ENCODE measurements at places on chromosomes 5 and 9.

- no peak for DNase-seq
Measured at GRCh38 chr5:156411-157072, 34.8 kb upstream of the LRRC14B start.

GRCh38 chr5:133840168-133840567 lies 128.3 kb downstream of the C5orf15 start:
- DNase-seq, result no peak

GRCh38 chr9:77944556-77945243 lies 86.9 kb downstream of the GNAQ start:
- no peak for DNase-seq

GRCh38 chr5:172727551-172727950 lies 43.4 kb downstream of the DUSP1 start:
- no peak for DNase-seq

- peak; percentile 49 for DNase-seq
Measured at GRCh38 chr9:134758949-134759607, 117.5 kb downstream of the COL5A1 start.

GRCh38 chr5:172088801-172089200 lies 82.4 kb upstream of the FBXW11 start:
- DNase-seq, result no peak

DNA sequence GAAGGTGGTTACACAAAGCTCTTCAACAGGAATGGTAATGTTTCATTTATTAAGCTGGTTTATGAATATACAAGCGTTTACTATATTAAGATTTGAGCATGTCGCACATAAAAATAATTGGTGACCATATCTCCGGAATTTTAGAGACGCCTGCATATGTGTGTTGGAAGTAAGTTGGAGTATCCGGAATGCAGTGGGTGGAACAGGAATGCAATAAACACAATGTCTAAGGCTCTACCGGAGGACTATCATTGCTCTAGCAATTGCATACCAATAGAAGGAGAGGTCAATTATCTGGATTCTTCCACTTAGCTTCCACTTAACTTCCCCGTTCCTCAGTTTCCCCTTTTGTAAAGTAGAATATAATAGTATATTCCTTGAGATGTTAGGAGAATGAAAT lies 1.1 kb upstream of the CEP78 start:
- peak; percentile 53 for DNase-seq

- DNase-seq, result no peak
Measured at GRCh38 chr9:125633116-125633745, 73.8 kb downstream of the MAPKAP1 start.

DNA sequence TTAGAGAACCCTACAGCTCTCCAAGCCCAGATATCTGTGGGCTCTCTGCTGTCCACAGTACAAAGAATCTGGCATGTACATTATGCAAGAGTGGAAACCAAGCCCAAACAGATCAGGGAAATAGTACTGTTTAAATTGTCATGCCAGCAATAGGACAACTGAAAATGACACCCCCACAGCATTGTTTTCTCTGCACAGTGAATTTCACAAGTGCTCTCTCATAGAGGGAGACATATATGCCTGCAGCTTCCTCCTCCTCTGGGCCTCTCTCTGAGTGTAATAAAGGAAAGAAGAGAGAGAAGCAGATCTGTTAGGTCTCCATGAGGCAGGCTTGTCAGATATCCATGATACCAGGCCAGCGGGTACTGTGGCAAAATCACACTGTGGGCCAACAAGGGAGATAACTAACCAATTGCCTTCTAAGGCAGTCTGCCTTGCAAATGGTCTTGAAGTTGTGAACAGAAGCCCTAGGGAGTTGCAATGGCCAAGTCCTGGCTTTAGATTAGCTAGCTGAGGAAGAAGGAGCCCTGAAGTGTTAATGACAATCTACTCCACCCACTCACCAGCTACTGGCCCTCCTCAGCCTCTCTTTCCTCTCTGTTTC lies 54.4 kb upstream of the JMY start:
- no peak for DNase-seq

- peak; percentile 50 for DNase-seq
Measured at GRCh38 chr5:168552146-168552545, 23.0 kb downstream of the FBLL1 start.

- DNase-seq, result no peak
Measured at GRCh38 chr5:137636830-137637714, 98.8 kb downstream of the KLHL3 start.

Data from hepatic stellate cell (primary cell).